ENCODE measurements at places on chromosomes 11 and 22.
A peak's percentile ranks its signal among the peaks of the same experiment; 100 is the strongest.

DNA sequence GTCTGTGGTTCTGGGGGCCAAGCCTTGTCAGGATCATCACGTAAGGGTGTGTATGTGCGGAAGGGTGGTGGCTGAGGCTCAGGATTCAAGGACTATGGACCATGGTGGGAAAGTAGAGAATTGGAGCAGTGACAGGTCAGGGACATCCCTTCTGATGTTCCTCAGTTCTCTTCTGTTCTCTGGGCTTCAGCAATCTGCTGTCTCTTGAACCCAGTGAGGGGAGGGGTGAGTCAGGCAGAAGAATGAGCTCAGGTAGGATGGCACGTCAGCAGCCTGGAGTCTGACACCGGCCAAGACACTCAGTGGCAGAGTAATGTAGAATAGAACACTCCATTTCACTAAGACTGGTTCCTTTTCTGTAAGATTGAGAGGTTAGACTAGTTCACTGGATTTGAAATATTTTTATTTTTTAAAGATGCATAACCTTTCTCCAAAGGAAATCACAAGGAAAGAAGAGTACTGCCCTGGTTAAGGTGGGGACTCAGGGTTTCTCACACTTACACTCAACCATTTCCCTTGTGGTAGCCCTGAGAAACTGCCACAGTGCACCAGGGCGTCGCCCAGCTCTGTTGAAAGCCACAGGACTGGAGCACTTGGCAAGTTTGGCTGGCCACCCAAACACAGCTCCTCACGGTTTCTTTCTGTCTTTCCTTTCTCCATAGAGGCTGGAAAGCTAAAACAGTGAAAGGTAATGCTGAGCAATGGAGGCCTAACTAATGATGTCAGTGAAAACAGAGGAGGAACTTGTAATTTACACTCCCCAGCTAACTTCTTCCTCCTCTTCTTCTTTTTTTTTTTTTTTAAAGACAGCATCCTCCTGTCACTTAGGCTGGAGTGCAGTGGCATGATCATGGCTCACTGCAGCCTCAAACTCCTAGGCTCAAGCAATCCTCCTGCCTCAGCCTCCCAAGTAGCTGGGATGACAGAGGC, 23.1 kb upstream of the MICAL2 start:
- DNase-seq: peak; percentile 83

GRCh38 chr11:74670171-74670570, 61.1 kb downstream of the CHRDL2 start:
- no peak for DNase-seq

DNA sequence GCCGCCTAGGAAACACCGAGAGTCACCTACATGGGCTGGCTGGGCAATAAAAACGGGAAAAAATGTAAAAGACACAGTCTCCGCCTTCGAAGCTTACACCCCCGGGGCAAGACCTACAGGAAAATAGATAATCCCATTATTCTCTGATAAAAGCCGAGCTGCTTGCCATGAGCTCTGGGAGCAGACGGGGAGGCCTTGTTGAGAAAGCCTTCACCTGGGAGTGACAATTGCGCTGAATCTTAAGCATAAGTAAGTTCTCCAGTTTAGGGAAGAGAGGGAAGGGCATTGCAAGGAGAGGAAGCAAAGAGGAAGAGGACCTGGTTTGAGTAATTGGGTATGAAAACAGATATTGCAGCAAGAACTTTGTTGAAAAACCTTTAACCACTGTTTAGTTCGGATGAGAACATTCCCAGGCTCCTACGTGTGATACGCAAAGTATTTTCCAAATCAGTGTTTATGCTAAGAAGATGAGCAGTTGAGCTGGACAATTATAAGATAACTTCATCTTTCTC, 813 bp upstream of the BTBD10 start:
- DNase-seq: no peak

- no peak for DNase-seq
These were observed 10.2 kb downstream of the LRRC74B start for GRCh38 chr22:21055880-21056319.

- no peak for DNase-seq
These were observed 78.3 kb downstream of the TECTA start for GRCh38 chr11:121179306-121179705.

DNA sequence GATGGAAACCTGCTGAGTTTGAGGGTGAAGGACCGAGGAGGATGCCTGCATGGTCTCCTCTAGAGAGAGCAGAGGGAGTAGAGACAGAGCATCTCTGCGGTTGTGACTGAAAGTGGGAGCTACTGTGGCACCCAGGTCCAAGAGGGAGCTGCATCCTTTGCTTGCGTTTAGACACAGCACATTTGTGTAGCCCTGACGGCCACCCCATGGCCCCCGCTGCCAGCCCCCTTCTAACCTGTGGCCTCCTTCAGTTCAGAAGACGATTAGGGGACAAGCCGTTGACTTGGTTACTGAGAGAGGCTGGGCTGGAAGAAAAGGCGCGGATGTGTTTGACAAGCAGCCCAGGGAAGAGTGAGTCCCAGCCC, 690.9 kb downstream of the BRD1 start:
- DNase-seq: no peak

GRCh38 chr11:95242091-95242844, 11.3 kb upstream of the SESN3 start:
- no peak for DNase-seq

DNA sequence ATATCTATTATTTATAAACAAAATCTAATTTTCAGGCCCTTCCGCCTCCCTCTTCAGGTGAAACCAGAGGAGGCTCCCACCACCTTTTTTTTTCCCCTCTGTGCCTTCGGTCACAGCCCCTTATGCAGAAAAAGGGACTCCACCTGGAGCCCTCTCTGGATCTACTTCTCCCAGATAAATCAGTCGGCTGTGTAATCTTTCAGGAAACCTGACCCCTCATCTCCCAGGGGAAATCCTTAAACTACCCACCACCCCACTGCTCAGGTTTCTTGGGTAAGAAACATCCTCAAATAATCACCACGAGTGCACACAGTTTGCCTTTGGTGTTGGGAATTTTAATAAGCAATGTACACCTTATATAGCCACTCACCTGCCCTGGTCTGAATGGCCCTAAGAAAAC, 104.2 kb downstream of the NAV2 start:
- no peak for DNase-seq

DNA sequence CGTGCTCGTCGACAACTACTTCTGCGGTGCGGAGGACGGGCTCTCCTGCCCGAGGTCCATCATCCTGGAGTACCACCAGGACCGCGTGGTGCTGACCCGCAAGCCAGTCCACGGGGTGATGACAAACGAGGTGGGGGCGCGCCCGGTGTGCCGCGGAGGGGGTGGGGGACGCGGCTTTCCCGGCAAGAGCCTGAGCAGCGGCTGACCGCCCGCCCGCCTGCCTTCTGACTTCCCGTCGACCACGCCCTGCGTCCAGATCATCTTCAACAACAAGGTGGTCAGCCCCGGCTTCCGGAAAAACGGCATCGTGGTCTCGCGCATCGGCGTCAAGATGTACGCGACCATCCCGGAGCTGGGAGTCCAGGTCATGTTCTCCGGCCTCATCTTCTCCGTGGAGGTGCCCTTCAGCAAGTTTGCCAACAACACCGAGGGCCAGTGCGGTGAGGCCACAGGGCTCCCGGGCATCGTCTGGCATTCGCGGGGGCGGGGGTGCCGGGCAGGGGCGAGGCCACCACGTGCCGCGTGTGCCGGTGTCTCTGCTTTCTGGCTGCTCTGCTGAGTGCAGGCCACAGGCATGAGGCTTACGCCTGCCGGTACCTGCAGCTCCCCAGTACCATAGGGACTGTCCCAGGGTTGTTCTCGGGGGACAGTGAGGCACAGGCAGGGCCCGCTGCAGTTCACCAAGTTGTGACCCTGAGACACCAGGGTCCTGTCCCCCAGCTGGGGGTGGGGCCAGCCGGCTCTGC, 28.5 kb upstream of the MUC5B start:
- DNase-seq: no peak

DNA sequence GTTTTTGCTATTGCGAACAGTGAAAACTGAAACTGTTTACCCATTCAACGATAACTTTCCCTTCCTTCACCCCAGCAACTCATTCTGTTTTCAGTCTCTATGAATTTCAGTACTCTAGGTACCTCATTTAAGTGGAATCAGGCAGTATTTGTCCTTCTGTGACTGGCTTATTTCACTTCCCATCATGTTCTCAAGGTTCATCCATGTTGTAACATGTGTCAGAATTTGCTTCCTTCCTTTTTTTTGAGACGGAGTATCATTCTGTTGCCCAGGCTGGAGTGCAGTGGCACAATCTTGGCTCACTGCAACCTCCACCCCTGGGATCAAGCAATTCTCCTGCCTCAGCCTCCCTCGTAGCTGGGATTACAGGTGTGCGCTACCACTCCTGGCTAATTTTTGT, 23.7 kb downstream of the HTR3B start:
- no peak for DNase-seq

- DNase-seq: no peak
These were observed 603 bp downstream of the KAT5 start for GRCh38 chr11:65712633-65713076.

All from fibroblast of upper back skin (primary cell).